GM04504 (cell line): ENCODE measurements at places on chromosomes 3 and 15.
A peak's percentile ranks its signal among the peaks of the same experiment; 100 is the strongest.

- DNase-seq, result no peak
These were observed 191.9 kb downstream of the STT3B start for GRCh38 chr3:31724651-31725050.

DNA sequence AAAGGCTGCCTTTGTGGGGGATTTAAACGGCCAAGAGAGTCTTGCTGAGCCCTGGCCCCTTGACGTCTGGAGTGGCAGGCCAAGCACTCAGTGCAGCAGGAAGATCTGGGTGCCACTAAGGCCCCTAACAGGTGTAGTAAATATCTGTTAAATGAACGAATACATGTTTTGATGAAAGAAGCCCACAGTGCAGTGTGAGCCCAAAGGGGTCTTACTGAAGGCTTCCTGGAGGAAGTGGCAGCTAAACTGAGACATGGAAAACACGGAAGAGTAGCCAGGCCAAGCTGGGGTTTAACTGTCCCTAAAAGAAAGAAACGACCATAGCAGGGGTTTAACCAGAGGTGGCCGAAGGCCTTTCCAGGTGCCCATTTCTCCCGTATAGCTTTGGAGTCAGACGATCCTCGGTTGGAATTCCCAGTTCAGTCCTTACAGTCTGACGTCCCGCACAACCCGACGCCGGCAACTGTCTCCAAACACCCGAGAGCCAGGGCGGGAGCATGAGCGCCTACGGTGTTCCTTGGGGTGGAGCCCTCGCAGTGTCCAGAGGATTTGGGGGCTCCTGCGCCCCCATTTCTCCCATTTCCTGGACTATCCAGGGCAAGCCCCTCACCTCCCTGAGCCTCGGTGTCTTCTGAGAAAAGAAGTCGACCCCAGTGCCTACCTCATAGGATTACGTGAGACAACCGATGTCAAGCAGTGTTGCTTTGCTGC, 910 bp upstream of the ABHD6 start:
- DNase-seq, result no peak

DNA sequence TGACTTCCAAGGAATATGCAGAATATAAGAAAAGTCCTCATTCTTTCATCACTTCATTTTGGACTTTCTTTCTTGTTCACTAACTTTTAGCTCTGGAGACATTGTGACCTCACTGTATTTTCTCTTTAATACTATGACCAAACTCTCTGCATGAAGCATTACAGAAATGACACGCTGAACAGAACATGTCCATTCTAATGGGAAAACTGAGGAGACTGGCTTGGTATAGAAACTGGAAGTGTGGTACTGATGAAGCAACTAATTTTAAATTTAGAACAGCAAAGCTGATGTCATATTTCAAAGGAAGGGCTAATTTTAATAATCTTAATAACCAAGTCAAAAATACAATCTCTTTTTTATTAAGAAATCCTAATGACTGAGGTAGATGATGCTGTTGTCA, 4.7 kb downstream of the DPH3 start:
- no peak for DNase-seq

DNA sequence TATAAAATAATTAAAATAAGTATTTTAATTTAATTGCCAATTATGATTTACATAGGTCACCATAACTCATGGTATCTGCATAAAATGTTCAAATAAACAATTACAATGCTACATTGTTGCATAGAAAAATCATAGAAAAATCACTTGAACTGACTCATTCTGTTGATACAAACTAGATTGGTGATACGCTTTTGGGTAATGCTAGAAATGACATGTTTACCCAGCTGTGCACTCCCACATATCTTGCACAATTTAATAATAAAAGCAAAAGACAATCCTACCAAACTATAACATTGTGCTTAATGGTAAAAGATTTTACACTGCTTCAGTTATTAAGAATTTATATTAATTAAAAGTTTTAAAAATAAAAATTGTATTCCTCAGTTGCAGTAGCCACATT, 45.8 kb upstream of the FBXL22 start:
- DNase-seq, result no peak

- DNase-seq, result peak; percentile 44
These were observed 74.6 kb downstream of the ZBTB20 start for GRCh38 chr3:115072265-115073021.

- DNase-seq, result peak; percentile 80
These were observed 138.8 kb upstream of the TLE3 start for GRCh38 chr15:70236341-70237086.

- DNase-seq, result no peak
These were observed 153.9 kb upstream of the TPM1 start for GRCh38 chr15:62888623-62889022.

DNA sequence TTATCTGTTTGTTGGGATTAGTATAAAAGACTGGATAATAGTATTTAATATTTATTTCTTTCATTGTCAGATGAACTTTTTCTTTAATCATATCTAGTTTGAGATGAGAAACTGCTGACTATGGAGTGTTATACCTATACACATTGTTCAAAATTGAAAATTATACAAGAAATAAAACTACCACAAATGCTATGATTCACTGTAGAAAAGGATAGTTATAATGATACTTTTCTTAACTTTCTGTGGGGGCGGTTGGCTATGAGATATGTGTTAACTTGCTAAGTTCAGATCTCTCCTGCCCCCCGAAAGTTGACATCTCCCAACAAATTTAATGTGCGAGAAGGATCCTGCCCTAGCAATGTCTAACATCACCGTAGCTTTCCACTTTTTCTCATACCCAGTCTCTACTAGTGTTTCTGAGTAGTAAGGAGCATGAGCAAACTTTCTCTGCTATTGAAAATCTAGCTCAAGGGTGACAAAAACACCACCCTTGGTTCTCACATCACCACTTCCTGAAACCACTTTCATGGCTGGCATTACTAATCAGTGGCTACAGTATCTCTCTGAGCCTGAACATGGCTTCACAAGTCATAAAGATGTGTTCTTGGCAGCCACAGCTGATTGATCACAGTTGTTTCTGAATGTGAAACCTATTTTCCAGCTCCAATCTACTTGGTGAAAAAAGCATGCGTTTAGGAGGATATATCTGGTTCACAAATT, 15.8 kb upstream of the SAMMSON start:
- DNase-seq, result no peak

GRCh38 chr3:17840651-17841050, 98.2 kb upstream of the TBC1D5 start:
- no peak for DNase-seq

GRCh38 chr3:43417133-43417532, 130.8 kb downstream of the SNRK start:
- no peak for DNase-seq

GRCh38 chr15:34620814-34621213, 37.4 kb upstream of the GOLGA8B start:
- DNase-seq, result no peak

GRCh38 chr15:31004220-31004733, 12.8 kb upstream of the MTMR10 start:
- DNase-seq, result no peak

DNA sequence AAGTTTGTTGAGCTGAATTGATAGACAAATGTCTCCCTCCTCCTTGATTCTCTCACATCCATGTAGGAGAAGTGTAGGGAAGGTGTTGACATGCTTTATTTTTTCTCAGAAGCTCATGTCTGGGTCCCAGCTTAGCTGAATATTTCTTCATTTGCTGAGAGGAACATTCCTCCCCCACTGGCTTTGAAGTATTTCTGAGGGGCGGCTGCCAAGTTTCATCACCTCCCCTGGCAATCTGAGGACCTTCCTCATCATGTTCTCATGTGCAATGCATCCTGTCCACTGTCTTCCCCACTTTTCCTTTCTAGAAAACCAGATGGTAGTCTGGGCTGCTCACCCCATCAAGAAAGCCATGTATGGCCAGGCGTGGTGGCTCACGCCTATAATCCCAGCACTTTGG, 168.9 kb upstream of the RGMA start:
- no peak for DNase-seq

DNA sequence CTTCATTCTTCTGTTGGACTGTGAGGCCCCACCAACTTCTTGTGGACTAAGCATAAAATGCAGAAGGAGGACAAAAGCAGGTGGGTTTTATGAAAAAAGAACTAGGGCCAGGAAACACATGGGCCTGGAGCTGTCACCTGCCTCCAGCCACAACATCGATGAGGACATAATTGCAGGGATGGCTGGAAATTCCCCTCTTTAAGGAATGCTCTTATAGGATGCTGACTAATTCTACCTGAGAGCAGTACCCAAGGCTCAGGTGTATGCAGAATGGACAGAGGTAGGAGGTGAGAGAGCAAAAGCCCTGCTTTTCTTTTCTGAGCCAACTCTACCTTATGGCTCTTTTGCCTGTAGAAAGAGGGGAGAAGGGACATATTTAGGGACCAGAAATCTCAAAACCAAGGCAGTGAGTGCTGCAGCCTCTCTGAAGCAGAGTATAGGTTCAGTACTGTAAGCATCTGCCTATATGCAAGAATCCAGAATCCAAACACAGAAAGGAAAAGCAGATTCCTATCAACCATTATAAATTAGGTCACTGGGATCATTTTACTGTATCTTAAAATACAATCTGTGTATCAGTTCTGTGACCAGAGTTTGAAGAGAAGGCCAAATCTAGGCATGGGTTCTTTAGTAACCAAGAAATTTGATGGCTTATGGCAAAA, 205.3 kb upstream of the WNT5A start:
- no peak for DNase-seq

DNA sequence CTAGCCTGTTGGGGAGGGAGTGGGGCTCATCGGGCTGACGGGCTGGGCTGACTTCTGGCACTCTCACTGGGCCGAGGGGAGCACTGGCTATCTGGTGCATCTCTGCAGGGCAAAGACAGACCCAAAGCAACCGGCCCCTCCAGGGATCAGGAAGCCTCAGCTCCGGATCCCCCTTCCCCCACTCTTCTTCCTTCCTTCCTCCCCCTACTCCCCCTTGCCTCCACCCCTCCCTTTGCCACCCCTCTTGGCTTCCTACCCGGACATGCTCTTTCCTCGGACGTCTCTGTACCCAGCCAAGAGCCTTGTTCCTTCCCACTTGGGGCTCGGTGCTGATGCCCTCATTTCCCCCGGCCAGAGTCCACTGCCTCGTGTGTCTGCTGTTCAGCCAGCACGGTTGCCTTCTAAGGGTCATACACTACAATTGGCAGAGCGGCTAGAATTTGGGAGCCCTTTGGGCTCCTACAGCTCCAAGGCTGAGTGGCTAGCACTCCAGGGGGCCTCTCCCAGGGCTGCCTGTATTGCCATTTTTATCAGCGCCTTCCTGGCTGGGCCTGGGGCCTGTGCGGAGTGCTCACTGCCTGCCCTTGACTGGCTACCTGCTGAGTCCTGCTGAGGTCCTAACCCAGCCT, 10.9 kb downstream of the SEMA3F start:
- DNase-seq, result no peak

GRCh38 chr3:195906865-195907683, 1.3 kb downstream of the TNK2 start:
- DNase-seq, result no peak

- no peak for DNase-seq
These were observed 5.2 kb upstream of the SEMA3B start for GRCh38 chr3:50263478-50264382.

DNA sequence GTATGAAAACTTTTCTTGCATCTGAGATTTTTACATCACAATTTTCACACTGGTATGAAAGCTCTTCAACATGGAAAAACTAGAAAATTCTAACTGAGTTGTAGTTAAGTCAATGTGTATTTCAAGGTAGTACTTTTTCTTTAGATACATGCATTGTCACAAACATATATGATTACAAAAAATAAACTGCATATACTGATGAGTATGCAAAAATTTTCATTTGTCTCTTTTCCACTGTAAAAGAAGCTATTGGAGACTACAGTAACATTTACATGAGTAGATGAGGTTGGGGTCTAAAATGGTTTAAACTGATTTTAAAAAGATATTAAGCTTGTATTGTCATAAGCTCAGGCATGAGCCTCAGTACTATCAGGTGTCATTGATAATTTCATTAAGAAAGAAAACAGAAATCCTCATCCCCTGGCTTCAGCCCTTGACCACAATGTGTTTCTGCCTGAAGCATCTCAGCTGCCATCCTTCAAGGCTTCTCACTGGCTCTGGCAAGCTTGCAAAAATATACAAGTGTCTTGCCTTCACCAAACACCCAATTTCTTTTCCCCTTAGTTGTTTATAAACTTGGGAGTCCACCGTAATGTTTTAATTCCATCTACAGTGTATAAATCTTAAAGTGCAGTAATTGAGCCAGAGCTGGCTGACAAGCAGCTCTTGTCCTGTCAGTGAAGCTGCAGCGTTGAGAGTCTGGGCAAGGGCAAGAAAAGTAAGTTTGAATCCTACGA, 71.9 kb downstream of the ALDH1A2 start:
- no peak for DNase-seq

DNA sequence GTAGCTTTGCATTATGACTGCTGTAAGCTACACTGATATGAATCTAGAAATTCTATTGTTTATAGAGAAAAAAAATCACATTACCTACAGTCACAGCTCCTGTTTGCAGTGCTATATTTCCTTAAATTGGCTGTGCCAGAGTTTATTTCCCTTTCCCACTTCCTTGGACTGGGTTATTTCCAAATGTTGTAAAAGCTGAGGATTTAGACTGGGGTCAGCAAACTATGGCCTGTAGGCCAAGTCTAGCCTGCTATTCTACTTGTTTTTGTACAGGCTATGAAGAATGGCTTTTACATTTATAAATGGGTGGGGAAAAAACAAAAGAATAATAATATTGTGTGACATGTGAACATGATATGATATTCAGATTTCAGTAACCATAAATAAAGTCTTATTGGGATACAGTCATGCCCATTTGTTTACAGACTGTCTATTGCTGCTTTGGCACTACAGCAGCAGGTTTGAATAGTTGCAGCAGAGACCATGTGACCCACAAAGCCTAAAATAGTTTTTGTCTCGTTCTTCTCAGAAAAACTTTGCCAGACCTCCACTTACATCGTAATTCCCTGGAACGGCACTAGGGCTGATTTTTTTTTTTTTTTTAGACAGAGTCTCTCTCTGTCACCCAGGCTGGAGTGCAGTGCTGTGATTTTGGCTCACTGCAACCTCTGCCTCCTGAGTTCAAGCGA, 7.8 kb downstream of the GLDN start:
- DNase-seq, result no peak

DNA sequence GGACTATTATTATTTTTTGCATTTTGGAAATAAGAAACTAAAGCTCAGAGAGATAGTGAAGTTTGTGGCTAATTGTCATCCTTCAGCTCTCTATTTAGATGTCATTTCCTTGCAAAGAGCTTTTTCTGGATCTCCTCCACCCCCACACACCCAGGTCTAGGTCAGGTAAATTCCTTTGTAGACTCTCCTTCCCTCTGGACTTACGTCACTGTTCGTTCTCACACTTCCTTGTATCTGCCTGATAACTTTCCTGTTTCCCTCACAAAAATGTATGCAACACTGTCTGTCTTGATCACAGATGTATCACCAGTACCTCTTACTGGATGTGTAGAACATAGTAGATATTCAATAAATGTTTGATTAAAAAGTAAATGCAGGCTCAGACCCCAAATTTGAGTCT, 6.1 kb upstream of the MB21D2 start:
- DNase-seq, result no peak

GRCh38 chr15:93035953-93036810, 52.8 kb downstream of the RGMA start:
- no peak for DNase-seq

- DNase-seq, result no peak
These were observed 315.9 kb downstream of the BCHE start for GRCh38 chr3:165521131-165521871.

GRCh38 chr15:63094495-63094931, 27.1 kb upstream of the LACTB start:
- DNase-seq, result no peak

GRCh38 chr3:195735036-195735695, 14.4 kb downstream of the MUC20 start:
- no peak for DNase-seq

GRCh38 chr3:171226794-171227193, 200.3 kb upstream of the SLC2A2 start:
- DNase-seq, result no peak

- DNase-seq, result no peak
These were observed 1.5 kb upstream of the SMAD3 start for GRCh38 chr15:67063689-67064606.
